ENCODE measurements at places on chromosomes 2 and 18.

GRCh38 chr18:41390309-41390708, 564.7 kb upstream of the PIK3C3 start:
- DNase-seq = no peak

GRCh38 chr2:1070601-1071000, 120.0 kb downstream of the SNTG2 start:
- no peak for DNase-seq

GRCh38 chr2:47058003-47058931, 96.8 kb downstream of the STPG4 start:
- DNase-seq = no peak

- no peak for DNase-seq
Measured at GRCh38 chr2:171181064-171182049, 20.7 kb upstream of the TLK1 start.

DNA sequence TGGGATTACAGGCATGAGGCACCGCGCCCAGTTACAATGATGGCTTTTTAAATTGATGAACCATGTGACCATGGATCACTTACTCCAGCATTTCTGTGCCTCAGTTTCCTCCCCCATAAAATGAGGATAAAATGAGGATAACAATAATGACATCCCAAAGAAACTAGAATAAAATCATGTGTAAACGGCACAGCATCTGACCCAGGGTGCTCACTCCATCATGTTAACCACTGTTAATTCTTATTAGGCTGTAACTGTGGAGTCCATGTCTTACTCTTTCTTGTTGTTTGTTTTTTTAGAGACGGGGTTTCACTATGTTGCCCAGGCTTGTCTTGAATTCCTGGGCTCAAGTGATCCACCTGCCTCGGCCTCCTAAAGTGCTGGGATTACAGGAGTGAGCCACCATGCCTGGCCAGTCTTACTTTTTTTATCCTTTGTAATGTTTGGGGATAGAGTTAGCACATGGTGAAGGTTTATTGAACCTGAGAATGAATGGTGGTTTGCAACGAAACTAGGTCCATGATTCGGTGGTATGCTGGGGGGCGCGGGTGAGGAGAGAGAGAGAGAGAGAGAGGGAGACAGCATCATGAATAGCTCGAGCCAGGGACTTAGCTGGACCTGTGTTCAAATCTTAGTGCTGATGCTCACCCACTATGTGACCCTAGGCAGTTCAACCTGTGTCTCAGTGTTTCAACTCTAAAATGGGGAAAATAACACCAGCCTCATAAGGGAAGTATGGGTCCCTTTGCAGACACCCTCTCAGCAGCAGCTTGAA, 52.3 kb downstream of the MYCN start:
- DNase-seq = no peak
